ENCODE measurements at places on chromosomes 3 and 15.

DNA sequence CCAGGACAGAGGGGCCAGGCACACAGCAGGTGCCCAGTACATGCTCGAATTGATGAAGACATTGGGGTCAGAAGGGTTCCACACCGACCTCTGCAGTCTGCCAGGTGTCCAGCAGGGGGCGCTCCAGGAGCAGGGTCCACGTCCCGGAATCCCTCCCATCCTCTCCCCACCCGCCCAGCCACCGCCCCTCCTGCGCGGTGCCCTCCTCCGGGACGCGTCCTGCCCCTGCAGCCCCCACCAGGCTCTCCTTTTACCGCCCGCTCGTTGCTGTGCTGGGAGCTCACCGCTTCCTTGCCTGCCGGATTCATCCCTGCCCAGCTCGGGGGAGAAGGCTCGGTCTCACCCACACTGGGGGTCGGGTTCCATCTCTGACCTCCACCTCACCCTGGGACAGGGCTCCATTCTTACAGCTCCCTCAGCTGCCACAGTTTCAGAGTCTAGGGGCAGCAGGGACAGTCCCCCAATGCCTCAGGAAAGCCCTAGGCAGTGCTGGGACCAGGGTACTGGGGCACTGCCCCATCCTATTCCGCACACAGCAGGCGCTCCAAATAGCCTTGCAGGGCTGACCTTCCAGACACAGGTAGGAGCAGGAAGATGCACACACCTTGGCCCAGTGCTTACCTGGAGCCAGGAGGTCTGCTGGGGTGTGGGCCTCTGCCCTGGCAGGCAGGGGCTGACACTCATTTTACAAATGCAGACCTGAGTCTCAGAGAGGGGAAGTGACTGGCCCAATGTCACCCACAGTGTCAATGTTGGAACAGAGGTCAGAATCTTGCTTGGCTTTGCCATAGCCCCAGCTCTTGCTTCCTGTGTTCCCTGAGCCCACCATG, 31.0 kb downstream of the GRIP2 start:
- no peak for DNase-seq

DNA sequence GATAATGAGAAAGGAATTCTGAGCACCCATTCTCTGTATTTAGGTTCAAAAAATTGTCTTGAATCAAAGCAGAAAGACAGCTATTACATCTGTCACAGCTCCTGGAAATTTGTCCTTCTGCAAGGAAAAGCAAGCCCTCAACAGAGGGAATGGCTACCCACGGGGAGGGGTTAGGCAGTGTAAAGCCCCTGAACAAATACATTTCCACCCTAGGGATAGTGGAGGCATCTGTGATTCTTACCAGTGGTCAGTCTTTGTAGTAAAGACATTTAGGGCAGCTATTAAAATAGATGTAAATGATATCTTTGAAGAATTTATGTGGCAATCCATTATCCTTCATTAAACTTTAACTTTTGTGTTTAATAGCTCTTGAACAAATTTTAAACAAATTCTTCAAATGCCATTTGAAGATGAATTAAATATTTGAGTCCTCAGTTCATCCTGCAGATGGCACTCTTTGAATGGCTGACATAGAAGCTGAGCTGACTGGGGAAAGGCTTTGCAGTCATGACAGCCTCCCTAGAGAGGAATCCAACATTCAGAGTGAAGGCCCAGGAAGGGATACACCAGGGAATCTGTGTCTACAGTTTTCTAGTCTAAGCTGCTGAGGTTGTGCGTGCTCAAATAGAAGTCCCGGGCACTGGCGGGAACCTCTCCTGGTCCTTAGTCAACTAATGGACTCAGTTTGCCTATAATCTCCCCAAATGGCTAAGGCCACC, 359.7 kb upstream of the ROPN1 start:
- peak; percentile 41 for DNase-seq

DNA sequence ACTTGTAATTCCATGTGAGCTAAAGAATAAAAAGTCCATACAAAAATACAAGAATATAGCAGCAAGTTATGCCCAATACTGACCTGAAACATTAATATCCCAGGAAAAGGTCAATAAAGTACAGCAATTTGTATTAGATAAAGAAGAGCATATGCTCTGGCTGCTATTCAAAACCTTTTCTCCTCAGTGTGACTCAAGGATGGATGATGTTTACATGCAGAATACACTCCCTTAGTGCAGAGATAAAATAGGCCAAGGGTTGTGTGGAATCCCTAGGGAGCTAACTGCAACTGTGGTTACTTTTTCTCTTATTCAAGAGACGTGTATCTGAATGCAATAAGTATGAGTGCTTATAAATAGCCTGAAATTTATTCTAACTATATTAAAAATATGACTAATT, 78.7 kb downstream of the SLC9A9 start:
- peak; percentile 13 for DNase-seq

DNA sequence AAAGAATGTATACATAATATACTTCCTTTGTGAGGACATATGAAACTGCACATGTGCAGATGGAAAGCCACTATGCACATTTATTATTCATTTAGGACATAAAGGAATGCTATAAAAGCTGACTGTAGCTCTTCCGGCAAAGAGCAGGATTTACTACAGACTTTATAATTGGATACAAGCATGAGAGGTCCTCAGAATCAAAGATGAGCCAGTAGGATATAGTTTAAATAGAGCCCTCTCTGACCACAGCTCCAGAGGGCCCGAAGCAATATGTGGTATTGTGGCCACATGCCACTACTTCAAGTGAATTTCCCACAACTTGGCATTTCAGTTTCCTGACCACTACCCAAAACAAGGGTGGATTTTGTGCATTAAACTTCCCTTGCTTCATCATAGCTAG, 140.9 kb downstream of the ATP8B4 start:
- DNase-seq = no peak

GRCh38 chr3:24830230-24831152, 335.8 kb upstream of the THRB start:
- DNase-seq = no peak

DNA sequence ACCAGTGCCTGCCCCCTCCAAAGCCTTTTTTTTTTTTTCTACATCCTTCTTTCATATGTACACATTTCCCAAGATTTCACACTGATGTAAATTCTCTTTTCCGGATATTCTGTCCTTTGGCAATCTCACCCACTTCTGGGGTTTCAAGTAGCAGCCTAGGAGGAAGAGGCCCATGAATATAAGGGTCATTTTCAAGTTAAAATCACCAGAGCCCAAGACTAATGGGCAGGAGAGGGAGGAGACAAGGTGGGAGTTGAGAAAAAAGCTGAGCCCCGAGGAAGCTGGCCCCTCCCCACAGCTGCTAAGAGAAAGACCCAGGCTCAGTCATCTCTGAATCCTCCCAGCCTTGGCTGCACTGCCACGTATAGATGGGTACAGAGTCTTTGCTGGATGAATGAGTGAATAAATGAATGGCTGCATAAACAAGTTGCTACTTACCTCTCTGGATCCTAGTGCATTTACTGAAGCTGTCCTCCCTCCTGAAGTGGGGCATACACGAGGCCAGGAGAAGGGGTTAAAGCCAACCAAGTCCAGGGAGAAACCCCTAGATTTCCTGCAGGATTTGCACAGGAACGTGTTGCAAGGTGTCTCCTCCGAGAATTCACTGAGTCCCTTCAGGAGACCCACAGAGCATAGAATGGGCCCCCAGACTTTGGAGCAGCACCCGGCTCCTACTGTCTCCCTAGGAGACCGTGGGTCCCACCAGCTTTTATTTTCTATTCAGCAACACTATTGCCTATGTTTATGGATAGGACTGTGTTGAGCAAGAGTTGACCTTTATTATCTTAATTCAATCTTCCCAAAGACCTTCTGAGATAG, 100.8 kb upstream of the LIPC start:
- no peak for DNase-seq
